ENCODE measurements at places on chromosomes 16 and 17.

- DNase-seq: no peak
Measured at GRCh38 chr16:6852643-6853225, 479.9 kb upstream of the RBFOX1 start.

DNA sequence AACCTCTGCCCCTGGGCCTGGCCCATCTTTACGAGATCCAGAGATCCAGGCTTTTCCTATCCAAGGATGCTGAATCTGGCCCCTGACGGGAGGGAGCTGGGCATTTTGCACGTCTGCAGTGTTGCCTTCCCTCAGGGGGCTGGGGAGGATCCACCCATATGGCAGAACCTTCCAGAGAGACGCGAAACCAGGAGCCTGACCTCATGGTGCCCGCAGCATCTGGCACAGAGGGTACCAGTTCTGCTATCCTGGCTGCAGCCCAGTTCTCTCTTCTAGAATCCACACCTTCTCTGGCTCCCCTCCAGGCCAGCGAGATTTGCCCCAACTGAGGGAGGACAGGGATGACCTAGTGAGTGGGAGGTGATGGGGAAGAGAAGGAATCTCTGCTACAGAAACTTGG is 20.5 kb upstream of the ZNF652 start:
- DNase-seq: no peak

GRCh38 chr17:33904476-33904875 is 350.6 kb upstream of the CCL2 start:
- DNase-seq: no peak

- DNase-seq: no peak
Measured at GRCh38 chr16:26454102-26454501, 612.6 kb upstream of the C16orf82 start.

GRCh38 chr17:45018848-45019711 is 32.4 kb downstream of the DCAKD start:
- DNase-seq: no peak

GRCh38 chr17:47632991-47633390 is 16.7 kb upstream of the KPNB1 start:
- DNase-seq: no peak

DNA sequence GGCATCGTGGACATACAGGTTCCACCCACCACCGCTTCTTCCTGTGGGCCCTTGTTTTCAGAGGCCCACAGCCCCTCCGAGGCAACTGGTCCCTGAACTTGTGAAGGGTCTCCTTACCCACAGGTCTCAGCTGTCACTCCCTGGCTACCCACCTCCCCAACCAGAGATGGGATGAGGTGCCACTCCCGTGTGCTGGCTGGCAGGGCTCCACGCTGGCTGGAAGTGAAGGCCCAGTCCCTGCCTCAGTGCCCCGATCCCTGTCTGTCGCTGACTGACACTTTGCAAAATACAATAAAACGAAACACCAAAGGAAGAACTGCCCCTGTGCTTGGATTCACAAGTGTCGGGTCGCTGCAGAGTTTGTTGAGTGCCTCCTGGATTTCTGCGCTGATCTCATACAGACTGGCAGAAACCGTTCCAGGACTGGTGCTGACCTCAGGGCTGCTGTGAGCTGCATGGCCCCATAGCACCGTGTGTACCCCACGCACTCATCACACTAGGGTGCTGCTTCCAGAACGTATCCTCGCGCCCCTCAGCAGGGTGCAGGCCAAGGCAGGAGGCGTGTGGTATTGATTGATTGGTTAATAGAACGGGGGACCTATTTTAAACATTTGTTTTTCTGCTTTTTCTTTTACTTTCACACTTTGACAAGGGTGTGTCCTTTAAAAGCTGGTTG is 57.0 kb downstream of the PGS1 start:
- DNase-seq: no peak

DNA sequence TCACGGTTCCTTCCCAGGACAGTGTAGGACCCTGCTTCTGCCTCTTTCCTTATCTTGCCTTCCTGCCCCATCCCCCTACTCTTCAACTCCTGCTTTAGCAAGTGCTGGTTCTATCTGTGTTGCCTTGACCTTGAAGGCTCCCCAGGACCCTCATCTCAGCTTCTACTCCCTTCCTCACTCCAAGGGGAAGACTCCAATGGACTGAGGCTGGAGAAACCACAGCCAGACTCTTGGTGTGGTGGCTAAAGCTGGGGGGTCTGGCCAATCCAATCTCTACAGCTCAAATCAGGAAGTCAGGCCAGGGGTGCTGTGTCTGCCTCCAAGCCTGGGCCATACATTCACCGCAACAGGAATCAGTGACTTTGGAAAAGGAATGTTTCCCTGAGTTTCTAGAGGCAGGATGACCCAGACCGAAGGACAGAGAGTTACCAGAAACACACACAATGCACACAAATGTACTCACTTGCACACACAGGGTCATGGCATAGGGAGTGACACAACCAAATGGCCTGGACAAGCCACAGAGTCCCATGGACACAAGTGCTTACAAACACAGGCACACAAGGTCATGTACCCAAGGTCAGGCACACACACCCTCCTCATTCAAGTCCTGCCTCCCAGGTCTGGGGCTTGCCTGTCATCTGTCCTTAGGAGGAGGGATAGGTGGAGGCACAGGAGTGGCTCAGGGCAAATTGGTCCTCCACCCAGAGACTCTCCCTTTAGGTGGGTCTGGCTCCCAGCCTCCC is 1.7 kb upstream of the HSD11B2 start:
- no peak for DNase-seq

DNA sequence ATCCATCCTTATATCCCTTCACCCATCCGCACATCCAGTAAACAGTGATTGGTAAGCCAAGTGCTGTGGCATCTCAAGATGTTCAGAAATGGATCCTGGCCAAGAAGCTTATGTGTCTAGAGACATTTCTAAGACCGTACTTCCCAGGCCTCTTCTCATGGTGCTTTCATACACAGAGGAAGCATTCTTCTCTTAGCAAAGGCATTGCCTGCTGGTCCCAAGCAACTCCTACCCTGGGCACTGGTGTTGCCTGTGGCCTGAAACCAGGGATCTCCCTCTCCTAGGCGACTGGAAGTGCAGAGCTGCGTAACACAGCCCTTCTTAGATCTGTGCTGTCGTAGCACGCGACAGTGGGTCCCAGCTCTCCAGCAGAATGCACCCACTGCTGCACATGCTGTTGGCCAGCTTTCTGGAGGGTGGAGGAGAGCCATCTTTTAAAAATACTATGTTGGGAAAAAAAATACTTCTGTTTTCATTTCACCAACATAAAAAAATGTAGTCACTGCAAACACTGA is 182.9 kb downstream of the CCDC182 start:
- DNase-seq: no peak

DNA sequence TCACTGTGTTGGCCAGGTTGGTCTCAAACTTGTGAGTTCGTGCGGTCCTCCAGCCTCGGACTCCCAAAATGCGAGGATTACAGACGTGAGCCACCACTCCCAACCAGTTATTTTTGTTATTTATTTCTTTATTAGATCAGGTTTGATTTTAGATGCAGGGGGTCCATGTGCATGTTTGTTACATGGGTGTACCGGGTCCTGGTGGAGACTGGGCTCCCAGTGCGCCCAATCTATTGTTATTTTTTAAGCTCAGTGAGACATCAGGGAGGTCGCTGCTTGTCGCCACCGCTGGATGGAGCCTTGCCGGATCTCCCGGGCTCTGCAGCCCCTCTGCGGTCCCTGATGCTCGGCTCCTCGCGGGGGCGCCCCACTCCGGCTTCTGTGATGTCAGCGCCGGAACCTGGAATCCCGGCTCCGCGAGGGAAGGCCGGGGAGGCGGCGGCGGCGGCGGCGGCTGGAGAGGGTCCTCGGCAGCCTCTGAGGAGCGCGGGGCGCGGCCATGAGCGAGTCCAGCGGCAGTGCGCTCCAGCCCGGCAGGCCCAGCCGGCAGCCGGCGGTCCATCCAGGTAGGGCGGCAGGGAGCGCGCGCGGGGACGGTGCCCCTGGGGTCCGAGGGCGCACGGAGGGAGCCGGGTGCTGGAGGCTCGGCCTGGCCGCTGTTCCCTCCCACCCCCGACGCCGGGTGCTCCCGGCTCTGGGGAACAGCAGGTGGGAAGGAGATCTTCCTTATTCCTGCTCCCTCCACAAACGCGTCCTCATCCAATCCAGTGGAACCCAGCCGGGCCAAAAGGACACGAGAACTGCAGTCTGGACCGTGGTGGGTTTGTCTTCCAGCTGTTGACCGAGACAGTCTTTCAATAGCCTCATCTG is at the start of gene TMC7:
Gene TMC7 (plus strand): TSS at position 370 of the 870 bp plus-strand sequence. CDS start 130 bp downstream, at position 500.
- DNase-seq: peak; percentile 91

- no peak for DNase-seq
Measured at GRCh38 chr17:34683390-34683789, 104.0 kb downstream of the TMEM132E start.

DNA sequence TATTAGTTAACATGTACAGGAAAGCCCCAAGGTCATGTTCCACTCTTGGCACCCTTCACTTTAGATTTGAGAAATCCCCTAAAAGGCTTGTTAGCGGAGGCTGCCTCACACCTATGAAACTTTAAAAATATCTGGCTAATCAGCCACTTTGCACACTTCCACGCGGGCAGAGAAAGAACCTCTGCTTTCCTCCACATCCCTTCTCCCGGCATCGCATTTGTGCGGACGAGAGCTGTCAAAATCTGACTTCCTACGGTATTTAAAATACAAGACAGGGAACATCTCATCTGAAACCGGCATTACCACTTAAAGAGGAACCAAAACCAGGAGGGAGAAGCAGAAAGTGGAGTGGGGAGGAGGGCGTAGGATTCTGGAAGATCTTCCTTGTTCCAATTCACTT is 422.3 kb downstream of the TMEM114 start:
- peak; percentile 0 for DNase-seq

GRCh38 chr17:44176671-44177501 is 6.4 kb downstream of the ASB16 start:
- DNase-seq: no peak

Data from globus pallidus (tissue), 1 donor.